ENCODE measurements at places on chromosomes 6 and 20.

DNA sequence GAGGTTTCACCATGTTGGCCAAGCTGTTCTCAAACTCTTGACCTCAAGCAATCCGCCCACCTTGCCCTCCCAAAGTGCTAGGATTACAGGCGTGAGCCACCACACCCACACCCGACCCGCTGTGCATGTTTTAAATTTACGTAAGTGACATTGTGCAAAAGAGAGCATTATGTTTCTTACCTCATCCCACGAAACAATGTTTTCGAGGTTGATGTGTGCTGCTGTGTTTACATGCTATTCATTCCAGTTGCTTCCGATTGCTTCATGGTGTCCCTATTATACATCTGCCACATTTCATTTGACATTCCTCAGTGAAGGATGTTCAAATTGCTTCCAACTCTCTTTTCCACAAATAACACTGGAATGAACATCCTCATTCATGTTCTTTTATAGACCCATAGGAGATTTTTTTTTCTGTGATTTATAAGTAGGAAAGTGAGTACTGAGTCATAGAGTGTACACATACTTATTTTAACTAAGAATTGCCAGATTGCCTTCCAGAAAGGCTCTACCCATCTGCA lies 403.9 kb upstream of the JARID2 start:
- peak; percentile 98 for DNase-seq

DNA sequence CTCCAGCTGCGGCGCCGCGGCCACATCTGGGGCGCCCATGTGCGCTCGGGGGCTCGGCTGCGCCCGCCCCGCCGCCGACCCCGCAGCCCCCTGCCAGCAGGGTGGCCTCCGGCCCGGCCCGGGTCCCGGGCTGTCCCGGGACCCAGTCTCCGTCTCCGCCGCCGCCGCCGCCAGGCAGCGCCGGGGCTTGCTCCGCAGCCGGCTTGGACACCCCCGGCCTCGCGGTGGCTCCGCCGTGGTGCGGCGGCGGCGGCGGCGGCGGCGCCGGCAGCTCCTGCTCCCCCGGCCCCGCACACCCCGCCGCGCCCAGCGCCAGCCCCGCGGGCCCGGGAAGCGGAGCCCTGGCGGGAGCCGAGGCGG lies 219 bp downstream of the ISM1 start:
- no peak for DNase-seq

GRCh38 chr20:54566031-54566688 lies 90.8 kb downstream of the DOK5 start:
- no peak for DNase-seq

DNA sequence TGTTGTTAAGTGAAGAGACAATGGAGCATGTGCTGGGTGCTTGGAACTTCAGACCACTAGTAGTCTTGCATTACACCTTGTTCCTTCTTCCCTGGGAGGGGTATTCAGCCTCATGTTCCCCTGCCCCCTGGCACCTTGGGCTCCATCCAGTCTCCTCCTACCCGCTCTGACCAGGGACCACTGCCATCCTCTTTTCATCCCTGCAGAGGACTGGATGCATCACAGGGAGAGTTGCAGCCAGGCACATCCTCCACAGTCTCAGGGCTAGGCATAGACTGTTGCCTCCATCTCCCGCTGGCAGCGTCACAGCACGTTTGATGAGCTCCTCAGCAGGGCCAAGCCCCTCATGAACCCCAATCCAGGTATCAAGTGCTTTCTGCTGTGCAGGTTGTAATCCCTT lies 1.3 kb upstream of the TAAR8 start:
- no peak for DNase-seq

DNA sequence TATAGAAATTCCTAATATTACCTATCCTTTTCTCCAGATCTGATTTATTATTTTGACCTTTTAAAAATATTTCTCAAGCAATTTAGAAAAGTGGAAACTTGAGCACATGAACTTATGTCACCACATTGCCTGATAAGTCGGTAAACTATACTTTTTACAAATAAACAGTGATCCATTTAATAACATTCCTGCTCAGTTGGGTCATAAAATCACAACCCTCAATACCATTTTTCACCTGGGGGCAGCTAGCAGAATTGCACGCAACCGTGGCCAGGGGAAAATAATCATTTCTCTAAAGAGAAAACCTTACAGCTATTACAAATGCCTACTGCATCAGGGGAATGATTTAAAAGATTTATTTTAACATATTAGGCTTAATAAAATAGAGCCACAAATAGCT lies 614.5 kb downstream of the PHF3 start:
- no peak for DNase-seq

DNA sequence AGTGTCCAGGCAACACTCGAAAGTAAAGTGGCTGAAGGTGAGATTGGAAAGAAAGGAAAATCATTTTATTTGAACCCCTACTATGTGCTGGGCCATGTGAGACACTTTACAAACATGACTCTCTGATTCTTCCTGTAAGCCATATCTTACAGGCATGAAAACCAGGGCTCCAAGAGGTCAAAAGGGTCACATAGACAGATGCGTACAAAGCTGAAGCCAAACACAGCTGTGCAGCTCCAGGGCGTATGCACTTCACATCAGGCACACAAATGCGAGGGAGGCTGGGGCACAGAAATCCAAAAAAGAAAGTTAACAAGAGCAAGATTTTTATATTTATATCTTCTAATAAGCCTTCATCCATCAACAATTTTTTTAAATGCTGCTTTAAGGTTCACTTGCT lies 176.5 kb downstream of the PHACTR1 start:
- DNase-seq, result no peak

DNA sequence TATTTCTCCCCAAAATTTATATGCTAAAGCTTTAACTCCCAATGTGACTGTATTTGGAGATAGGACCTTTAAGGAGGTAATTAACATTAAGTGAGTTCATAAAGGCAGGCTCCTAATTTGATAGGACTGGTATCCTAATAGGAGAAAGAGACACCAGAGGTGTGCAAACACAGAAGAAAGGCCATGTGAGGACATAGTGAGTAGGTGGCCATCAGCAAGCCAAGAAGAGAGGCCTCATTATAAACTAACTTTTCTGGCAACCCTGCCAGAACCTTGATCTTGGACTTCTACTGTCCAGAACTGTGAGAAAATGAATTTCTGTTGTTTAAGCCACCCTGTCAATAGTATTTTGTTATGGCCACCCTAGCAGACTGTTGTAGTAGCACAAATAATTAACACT lies 177.9 kb upstream of the FUT9 start:
- no peak for DNase-seq

- DNase-seq, result no peak
These were observed 108.0 kb upstream of the FAM184A start for GRCh38 chr6:119186490-119186889.

- DNase-seq, result no peak
These were observed 74.5 kb upstream of the FRMD1 start for GRCh38 chr6:168153553-168153952.

DNA sequence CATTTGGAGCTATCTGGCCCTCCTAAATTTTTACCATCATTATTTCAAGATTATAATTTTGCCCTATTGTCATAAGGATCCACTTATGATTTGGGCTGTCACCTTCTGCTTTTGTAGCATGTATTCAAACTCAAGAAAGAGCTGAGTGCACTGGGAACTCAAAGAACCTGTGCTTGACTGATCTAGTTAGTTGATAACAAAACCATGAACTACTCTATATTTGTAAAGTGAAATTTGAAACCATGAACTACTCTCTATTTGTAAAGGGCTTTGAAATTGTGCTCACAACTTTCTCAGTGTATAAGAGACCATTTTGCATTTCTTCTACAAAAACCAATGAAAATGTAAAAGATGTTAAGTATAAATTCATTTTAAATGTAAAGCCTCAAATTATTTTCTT lies 77.5 kb upstream of the POPDC3 start:
- no peak for DNase-seq

GRCh38 chr6:124676033-124676432 lies 286.2 kb upstream of the RNF217 start:
- peak; percentile 44 for DNase-seq

GRCh38 chr20:50376179-50376887 lies 133.8 kb upstream of the PTPN1 start:
- no peak for DNase-seq

DNA sequence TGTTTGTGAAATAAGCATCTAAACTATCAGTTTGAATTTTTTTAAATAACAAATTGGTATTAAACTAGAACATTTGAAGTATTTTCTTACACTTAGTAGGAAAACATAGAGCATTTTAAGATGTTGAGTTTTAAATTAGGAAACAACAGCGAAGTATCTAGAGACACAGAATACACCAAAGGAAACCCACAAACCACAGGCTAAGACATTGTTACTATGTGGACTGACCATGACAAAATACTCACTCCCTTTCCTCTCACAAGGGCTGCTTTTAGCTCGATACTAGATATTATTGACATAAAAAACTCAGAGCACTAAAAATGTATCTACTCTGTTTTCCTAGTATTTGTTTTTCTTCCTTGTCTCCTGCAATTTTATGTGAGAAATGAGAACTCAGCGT lies 266.0 kb upstream of the CITED2 start:
- DNase-seq, result no peak

- DNase-seq, result no peak
These were observed 23.4 kb downstream of the SCML4 start for GRCh38 chr6:107800564-107801164.

DNA sequence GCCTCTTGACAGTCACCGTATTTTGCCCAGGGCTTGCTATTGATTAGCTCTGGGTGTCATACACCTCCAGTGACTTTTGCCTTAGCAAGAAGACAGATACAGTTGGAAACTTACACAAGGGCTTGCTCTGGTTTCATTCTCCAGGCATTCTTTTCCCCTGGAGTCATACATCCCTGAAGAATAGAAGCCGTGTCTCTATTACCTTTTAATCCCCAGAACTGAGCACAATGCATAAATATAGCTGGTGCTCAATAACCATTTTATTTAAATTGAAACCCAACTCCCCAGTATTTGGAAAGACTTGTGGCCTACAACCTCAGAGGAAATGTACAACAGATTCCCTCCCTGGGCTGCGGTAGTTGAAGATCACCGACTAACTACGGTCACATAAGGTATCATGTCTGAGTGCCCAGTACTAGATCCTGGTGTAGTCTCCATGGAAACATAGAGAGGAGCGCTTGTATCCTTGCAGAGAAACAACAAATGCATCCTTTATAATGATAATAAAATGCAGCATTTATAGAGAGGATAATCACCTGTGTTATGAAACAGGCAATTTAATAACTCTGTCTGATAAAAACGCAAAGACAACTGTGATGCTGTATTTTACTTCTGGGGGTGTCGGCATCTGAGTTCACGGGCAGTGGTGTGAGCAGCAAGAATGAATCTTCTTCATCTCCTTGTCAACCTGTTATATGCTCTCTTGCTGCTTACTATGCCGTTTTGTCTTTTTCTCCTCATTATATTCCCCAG lies 401.2 kb upstream of the AGPAT4 start:
- DNase-seq, result no peak

- DNase-seq, result no peak
These were observed 284.1 kb downstream of the CD109 start for GRCh38 chr6:73980096-73980495.

DNA sequence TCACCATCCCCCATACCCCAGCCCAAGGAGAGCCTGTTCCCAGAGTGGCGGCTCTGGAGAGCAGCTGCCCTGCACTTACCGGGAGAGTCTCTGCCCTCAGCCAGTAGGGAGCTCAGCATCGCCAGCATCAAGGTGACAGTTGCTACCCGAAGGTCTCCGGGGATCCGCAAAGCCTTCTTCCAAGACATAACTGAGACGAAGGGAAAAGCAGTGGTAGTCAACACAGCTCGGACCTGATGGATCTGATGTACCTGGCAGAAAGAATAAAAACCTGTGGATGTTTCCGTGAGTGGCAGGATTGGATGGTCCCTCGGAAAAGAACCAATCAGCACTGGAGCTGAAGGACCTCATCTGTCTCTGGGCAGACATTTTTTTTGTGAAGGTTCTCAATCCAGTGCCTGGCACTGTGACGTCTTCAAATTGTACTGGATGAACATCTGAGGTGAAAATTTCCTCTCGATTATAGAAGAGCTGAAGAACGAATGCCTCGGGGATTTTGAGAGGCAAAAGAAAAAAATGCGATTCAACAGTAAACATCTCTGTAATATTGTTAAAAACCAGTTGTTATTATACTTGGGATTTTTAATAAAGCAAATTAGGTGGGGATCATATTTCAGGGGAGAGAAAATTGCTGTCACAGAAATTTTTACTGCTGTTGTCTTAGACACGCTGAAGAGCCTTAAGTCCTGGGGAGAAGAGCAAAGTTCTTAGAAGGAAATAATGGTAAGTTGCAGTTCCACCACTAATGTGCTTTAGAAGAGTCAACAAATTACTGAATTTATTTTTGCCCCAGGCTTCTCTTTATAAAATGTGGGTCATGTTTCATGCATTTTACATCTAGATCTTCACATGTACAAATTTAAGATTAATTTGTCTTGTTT lies at the start of gene HLA-DQB1:
HLA-DQB1 (minus strand) TSS at position 238 of the 881 bp plus-strand sequence; CDS start at position 188, 50 bp downstream.
- peak; percentile 3 for DNase-seq

DNA sequence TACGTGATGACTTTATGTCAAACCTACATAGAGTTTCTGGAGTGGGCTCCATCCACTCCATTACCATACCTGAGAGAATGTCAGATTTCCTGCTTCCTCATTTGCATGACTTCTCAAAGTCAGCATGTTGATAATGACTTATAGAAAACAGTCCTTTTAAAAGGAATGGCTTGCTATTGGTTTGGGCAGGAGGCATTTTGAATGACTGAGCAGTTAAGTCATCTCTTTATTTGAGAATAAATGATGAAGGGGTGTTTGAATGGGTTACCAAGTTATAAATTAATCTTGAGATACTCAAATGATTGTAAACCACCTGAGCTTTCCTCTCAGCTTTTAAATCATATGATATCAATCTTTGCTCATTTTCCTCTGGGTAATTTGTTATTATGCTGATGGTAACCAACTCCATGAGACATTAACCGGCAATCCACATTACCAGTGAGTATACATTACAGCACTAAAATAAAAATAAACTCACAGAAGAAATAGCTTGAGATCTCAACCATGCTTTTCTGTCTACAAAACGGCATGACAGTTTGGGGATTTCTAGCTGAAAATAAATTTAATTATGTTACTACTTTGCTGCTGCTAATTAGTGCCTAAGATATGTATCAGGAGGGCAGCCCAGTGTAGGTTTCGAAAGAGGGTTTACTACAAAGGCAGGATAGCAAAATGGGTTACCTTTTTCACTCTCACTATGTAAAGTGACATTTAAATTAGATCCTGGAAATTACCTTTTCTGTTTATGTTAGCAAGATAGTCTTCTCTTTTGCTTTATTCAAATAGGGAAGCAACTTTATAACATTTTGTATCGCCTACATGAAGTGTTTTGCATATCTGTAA lies 78.8 kb downstream of the RPS12 start:
- no peak for DNase-seq

DNA sequence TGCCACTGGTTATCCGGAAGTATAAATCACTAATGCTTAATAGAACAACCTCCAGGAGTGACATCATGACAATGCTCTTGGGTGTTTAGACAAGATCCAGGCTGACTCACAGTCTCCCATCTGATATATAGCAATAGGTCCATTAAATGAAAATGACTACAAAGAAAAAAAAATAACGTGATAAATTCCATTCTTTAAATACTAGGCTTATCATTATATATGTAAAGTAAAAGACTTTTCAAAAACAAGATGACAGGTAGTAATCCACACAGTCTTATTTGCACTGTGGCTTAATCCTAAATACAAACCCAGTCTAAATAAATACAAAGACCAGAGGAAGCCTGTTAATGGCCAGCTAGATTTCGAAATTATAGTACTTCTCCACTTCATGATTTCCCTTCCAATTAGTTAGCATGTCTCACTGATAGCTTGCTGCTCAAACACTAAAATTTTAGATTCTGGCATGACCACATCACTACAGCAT lies 149.1 kb upstream of the BEND3 start:
- peak; percentile 10 for DNase-seq

GRCh38 chr6:71722736-71723135 lies 163.6 kb upstream of the RIMS1 start:
- no peak for DNase-seq

Measured in GM04504 (cell line).